ENCODE measurements at places on chromosomes 5 and 9. TPM values are rescaled to one million over a fixed set of nuclear protein-coding genes. Genes with fewer than 3 reads are reported as not detected.

- peaks cover 25% of the 10 kb centered on the region for H3K4me1 ChIP-seq
- no peak for DNase-seq
- H3K4me3 ChIP-seq, result no peak overlapping the region
- no peaks in the 10 kb centered on the region for H3K27me3 ChIP-seq
Measured at GRCh38 chr5:128349044-128349858, 188.8 kb downstream of the FBN2 start.

Gene CCNH
- total RNA-seq, result 20.3 TPM

GRCh38 chr5:56649569-56649968 is 165.8 kb upstream of the MAP3K1 start:
- peaks cover 24% of the 10 kb centered on the region for H3K4me1 ChIP-seq
- H3K27me3 ChIP-seq, result no peaks in the 10 kb centered on the region
- peak; percentile 31 for DNase-seq
- no peaks in the 10 kb centered on the region for H3K36me3 ChIP-seq
- H3K4me3 ChIP-seq, result no peak overlapping the region

GRCh38 chr9:7811677-7812076 is 12.1 kb upstream of the DMAC1 start:
- no peak for DNase-seq
- no peaks in the 10 kb centered on the region for H3K27me3 ChIP-seq
- H3K4me1 ChIP-seq, result no peaks in the 10 kb centered on the region
- no peaks in the 10 kb centered on the region for H3K36me3 ChIP-seq
- H3K4me3 ChIP-seq, result no peak overlapping the region
- H3K27ac ChIP-seq, result no peak overlapping the region

Gene FAM221B
- not detected for total RNA-seq

Gene SPATA31C1
- total RNA-seq, result not detected

DNA sequence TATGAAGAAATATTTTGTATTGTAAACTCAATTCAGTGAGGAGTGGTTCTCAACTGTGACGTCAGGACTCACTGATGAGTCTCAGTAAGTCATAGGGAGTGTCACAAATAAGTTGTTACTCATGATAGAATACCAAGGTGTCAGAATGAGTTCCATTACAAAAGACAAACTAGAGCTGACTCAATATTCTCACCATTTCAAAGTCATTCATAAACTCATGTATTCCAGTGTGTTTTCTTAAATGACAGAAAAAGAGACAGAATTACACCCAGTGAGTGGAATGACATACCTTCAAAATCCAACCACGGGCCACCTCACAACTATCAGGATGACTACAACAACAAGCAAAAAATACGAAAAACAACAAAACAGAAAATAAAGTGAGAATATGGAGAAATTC is 321.5 kb downstream of the ENC1 start:
- H3K27ac ChIP-seq, result no peak overlapping the region
- no peaks in the 10 kb centered on the region for H3K27me3 ChIP-seq
- no peaks in the 10 kb centered on the region for H3K36me3 ChIP-seq
- no peak overlapping the region for H3K4me3 ChIP-seq

DNA sequence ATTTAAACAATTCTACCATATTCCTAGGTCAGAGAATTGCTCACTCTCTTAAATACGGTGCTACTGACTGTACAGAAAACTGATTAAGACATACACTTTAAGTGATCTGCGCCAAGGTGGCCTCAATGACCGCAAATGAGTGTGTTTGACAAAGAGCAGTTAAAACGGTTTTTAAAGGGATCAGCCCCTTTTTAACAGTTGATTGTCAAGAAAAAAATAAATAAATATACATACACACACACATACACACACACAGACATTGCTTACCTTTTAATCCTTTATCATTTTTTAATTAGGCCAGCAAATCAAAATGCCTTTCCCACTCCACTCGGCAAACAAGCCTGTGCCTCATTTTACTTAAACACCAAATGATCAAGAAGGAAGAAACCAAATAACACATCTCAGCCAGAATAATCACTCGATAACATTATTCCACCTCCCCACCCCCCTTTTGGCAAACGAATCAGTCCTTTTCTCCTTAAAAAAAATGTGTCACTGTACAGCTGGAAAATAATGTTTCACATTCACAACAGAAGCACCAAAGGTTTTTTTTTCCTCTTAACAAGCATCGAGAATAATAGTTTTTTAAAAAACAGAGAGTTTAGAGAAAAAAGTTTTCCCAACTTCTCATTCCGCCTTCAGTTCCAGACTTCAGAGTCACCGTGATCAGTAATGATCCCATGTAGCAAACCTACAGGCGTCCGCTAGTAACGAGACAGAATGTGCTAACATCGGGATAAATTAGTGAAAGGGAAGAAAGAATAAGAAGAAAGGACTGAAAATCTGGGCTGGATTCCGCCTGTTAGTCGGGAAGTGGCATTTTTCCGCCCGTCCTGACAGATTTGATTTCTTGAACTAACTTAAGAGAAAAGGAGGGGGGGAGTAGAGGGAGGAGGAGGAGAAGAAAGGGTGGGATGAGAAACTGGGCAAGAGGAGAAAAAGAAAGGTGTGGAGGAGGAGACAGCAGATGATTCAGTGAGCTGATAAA is at the start of gene ZNF608:
Gene ZNF608, minus strand, starts transcription at position 712 of the 988 bp plus-strand sequence. CDS start 1,650 bp downstream, outside the sequence.
- H3K27me3 ChIP-seq, result no peaks in the 10 kb centered on the region
- peak within 1 kb of the TSS; percentile 93 for H3K27ac ChIP-seq
- peaks cover 54% of the 10 kb centered on the region for H3K4me1 ChIP-seq
- H3K4me3 ChIP-seq, result peak within 1 kb of the TSS; percentile 79

DNA sequence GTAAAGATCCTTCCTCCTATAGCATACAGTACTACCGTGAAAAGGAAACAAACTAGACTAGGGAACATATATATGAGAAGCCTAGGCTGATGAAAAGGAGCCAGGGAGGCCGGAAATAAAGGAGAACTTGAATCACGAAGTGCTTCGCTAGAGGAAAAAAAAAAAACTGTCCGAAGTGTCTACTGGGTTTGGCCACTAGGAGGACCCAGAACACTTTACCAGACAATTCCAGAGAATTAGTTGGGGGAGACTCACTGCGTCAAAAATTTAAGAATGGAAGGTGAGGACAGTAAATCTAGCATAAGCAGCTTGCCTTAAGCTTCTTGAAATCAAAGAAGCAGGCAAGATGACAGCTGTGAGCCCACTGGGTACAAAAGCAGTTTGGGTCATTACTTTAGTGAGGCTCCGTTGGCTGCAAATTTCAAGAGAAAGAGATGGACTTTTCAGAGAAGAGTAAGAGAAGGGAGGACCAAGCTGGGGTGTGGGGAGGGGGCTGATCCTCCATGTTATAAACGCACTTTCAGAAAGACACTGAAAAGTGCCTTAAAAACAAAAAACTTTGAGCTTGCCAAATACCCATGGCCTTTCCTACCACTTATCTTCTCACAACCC is 47.4 kb downstream of the P4HA2 start:
- no peaks in the 10 kb centered on the region for H3K27me3 ChIP-seq
- no peak for DNase-seq
- no peaks in the 10 kb centered on the region for H3K36me3 ChIP-seq
- H3K4me3 ChIP-seq, result no peak overlapping the region
- no peak overlapping the region for H3K27ac ChIP-seq

GRCh38 chr9:123724211-123724796 is 205.6 kb downstream of the DENND1A start:
- no peak overlapping the region for H3K27ac ChIP-seq
- H3K36me3 ChIP-seq, result no peaks in the 10 kb centered on the region
- no peak overlapping the region for H3K4me3 ChIP-seq
- DNase-seq, result no peak
- no peaks in the 10 kb centered on the region for H3K27me3 ChIP-seq

DNA sequence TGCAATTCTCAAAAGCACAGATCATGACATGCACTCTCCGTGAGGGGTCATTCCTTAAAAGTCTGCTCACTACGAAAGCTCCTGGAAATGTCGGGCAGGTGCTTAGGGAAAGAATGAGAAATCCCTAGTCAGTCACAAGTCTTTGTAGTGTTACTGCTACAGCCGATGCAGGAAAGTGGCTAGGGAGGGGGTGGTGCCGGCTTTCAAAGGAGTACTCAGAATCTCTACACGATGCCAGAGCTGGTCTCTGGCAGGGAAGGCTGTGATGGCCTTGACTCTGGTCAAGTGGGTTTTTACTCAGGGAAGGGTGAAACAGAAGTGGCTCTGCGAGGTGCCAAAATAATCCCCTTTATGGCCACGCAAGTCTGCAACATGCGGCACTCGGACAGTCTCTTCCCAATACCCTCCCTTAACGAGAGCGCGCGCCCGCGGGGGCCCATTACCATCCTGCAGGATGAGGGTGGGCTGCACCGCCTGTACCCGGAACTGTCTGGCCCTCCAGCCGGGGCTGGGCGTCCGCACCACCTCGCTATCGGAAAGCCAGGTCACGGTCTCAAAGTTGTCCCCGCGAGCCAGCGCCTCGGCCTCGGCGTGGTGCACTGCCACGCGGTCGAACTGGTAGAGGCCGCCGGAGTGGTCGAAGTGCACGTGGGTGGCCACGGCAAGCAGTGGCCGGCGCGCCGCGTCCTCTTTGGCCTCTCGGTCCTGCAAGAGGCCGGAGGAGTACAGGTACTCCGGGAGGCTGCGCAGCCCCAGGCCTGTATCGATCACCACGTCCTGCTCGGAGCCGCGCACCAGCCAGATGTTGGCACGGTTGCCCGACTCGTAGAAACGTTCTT is 956 bp downstream of the MBLAC2 start:
- no peaks in the 10 kb centered on the region for H3K36me3 ChIP-seq
- peaks cover 35% of the 10 kb centered on the region for H3K4me1 ChIP-seq
- DNase-seq, result no peak

DNA sequence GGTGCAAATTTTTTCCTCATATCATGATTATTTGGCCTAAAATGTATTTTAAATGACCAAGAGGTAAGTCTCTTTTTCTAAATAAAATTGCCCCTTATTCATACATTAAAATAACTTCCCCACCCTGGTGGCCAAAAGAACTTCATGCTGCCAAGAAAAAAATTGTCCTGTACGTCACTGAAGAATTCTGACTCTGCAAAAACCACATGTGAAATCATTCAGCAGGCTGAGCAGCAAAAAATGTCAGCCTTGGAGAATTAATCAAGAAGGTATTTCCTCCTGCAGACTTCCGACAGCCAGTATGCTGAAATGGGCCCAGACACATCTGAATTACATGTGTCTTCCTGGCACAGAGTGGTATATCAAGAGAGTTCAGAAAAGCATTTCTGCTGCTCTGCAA is 94.6 kb upstream of the HMHB1 start:
- H3K36me3 ChIP-seq, result no peaks in the 10 kb centered on the region
- no peak overlapping the region for H3K4me3 ChIP-seq
- H3K27ac ChIP-seq, result peak overlapping the region; percentile 66
- no peaks in the 10 kb centered on the region for H3K27me3 ChIP-seq
- no peak for DNase-seq

DNA sequence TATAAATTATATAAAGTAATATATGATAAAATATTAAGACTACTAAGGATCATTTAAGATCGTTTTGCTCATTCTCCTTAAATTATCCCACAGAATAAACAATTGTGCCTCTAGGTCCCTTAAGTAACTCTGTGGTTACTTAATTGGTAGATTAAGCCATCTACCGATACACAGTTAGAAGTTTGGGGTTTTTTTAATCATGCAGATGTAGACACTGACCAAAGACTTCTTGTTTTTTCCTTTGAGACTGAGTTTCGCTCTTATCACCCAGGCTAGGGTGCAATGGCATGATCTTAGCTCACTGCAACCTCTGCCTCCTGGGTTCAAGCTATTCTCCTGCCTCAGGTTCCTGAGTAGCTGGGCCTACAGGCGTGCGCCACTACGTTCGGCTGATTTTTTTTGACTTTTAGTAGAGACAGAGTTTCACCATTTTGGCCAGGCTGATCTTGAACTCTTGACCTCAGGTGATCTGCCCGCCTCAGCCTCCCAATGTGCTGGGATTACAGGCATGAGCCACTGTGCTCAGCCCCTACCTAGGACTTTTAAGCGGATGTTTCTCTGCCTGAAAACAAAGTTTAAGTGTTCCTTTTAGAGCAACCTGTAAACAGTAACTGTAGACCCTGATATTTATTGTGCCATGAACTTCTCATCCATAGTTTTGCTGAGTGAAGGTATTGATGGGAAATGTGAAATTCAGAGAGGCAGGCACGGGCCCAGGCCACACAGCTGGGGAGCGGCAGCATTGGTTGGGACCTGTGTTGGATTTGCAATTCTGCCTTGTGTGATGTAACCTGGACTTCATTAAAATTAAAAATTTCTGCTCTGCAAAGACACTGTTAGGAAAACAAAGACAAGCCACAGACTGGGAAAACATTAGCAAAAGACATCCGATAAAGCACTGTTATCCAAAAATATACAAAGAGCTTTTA is 11.6 kb downstream of the CEL start:
- no peak overlapping the region for H3K27ac ChIP-seq
- DNase-seq, result no peak
- no peaks in the 10 kb centered on the region for H3K36me3 ChIP-seq
- no peak overlapping the region for H3K4me3 ChIP-seq
- H3K27me3 ChIP-seq, result no peaks in the 10 kb centered on the region
- no peaks in the 10 kb centered on the region for H3K4me1 ChIP-seq

GRCh38 chr5:95699337-95699736 is 16.5 kb upstream of the SPATA9 start:
- H3K36me3 ChIP-seq, result no peaks in the 10 kb centered on the region
- no peaks in the 10 kb centered on the region for H3K4me1 ChIP-seq
- no peaks in the 10 kb centered on the region for H3K27me3 ChIP-seq
- no peak for DNase-seq

Gene ENTREP1
- 22.1 TPM for total RNA-seq

- DNase-seq, result no peak
- no peak overlapping the region for H3K4me3 ChIP-seq
- no peaks in the 10 kb centered on the region for H3K36me3 ChIP-seq
- no peak overlapping the region for H3K27ac ChIP-seq
- H3K4me1 ChIP-seq, result no peaks in the 10 kb centered on the region
Measured at GRCh38 chr5:122114501-122114900, 14.8 kb upstream of the ZNF474 start.

GRCh38 chr9:135555203-135555602 is 6.4 kb upstream of the PAEP start:
- no peak overlapping the region for H3K27ac ChIP-seq
- H3K4me3 ChIP-seq, result no peak overlapping the region
- no peaks in the 10 kb centered on the region for H3K36me3 ChIP-seq
- H3K27me3 ChIP-seq, result peaks cover 14% of the 10 kb centered on the region
- no peak for DNase-seq
- no peaks in the 10 kb centered on the region for H3K4me1 ChIP-seq

DNA sequence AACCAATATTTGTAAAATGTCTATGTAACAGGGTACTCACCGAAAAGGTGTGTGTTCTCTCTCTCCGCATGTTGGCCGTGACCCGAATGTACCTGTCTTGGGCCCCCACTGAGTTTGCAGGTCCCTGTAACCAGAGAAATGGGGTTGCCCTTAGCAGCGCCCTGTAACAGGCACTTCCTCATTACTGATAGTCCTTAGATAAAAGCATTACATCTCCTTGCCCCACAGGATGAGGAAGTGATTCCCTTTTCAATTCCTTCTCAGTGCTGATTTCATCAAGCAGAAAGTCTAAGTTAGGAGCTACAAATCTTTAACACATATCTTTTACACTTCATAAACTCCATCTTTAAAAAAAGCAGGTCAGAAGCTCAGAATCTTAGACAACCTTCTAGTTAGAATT is 15.2 kb upstream of the HMHB1 start:
- no peaks in the 10 kb centered on the region for H3K36me3 ChIP-seq
- no peak for DNase-seq
- H3K27me3 ChIP-seq, result no peaks in the 10 kb centered on the region
- H3K4me3 ChIP-seq, result no peak overlapping the region
- H3K4me1 ChIP-seq, result peaks cover 13% of the 10 kb centered on the region

Data from left ventricle myocardium inferior (tissue), 1 donor.